Naive thymus-derived CD8-positive, alpha-beta T cell (primary cell): ENCODE measurements at places on chromosomes 2 and 18.

GRCh38 chr2:228268756-228269155 is 87.3 kb upstream of the SPHKAP start:
- DNase-seq: no peak
- no peaks in the 10 kb centered on the region for H3K27me3 ChIP-seq
- no peak overlapping the region for H3K4me3 ChIP-seq
- no peak overlapping the region for H3K27ac ChIP-seq
- H3K36me3 ChIP-seq: no peaks in the 10 kb centered on the region
- H3K4me1 ChIP-seq: no peaks in the 10 kb centered on the region

DNA sequence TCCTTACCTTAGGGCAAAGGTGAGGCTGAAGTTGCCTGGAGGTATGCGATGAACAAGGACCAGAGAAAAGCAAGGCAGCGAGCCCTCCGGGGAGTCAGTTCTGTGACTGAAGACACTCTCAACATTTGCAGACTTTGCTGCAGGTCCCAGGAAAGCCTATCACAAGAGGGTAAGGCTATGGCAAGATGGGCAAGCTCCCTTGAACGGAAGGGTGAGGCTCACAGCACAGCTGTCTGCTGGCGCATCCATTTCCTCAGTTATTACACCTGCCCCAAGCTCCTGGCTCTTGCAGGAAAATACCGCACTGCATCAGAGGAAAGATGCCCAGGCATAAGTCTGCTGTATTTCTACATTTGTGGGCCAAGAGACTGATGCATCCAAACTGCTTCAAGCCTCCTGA is 141.4 kb downstream of the BCL11A start:
- no peak for DNase-seq
- H3K27ac ChIP-seq: no peak overlapping the region
- peaks cover 4% of the 10 kb centered on the region for H3K27me3 ChIP-seq
- no peaks in the 10 kb centered on the region for H3K36me3 ChIP-seq
- H3K4me1 ChIP-seq: no peaks in the 10 kb centered on the region

DNA sequence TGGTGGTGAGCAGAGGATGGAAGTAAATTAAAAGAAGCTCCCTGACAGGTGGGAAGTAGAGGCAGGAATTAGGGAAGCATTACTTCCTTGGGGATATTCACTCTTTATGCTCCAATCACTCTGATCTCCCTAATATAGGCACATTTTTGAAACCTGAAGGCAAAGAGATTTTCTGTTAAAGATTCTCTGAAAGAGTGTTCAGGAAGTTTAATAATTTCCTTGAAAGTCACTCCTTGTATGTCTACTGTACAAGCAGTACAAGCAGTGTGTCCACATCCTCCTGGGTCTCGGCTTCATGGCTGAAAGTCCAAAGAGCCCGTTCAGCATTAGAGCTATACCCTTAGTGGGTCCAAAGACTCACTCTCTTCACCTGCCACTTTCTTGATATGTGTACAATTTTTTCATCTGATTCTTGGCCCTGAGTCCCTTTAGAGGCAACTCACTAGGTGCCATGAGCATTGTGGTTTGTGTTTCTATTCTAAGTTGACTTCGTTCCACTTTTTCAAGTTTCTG is 60.2 kb downstream of the AAK1 start:
- DNase-seq: no peak
- peak overlapping the region; percentile 65 for H3K4me3 ChIP-seq
- H3K27ac ChIP-seq: peak overlapping the region; percentile 90
- H3K36me3 ChIP-seq: peaks cover 2% of the 10 kb centered on the region
- H3K4me1 ChIP-seq: peaks cover 86% of the 10 kb centered on the region

- no peaks in the 10 kb centered on the region for H3K27me3 ChIP-seq
- no peak overlapping the region for H3K27ac ChIP-seq
- no peak for DNase-seq
- no peaks in the 10 kb centered on the region for H3K36me3 ChIP-seq
- H3K4me3 ChIP-seq: no peak overlapping the region
- H3K4me1 ChIP-seq: no peaks in the 10 kb centered on the region
These were observed 1053.5 kb upstream of the FAM98A start for GRCh38 chr2:34652636-34653035.

DNA sequence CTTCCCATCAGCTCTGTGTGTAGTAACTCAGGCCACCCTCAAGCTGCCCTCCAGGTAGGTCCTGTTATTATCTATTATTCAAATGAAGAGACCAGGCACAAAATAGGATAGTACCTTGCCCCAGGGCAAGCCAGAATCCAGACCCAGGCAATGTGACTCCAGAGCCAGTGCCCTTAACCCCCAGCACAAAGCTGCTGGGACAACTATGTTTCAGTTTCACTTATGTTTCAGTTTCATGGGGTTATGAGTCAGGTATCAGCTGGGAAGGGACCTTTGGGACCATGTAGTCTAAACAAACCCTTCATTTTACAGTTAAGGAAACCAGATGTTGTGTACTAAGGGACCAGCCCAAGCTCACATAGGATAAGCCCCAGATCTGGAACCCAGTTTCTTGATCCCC is 10.0 kb downstream of the HK2 start:
- peak overlapping the region; percentile 60 for H3K4me3 ChIP-seq
- peaks cover 73% of the 10 kb centered on the region for H3K4me1 ChIP-seq
- no peaks in the 10 kb centered on the region for H3K27me3 ChIP-seq
- H3K27ac ChIP-seq: peak overlapping the region; percentile 78
- no peaks in the 10 kb centered on the region for H3K36me3 ChIP-seq

GRCh38 chr2:120817956-120818325 is 82.3 kb downstream of the GLI2 start:
- H3K27ac ChIP-seq: no peak overlapping the region
- no peak overlapping the region for H3K4me3 ChIP-seq
- no peaks in the 10 kb centered on the region for H3K36me3 ChIP-seq
- H3K4me1 ChIP-seq: no peaks in the 10 kb centered on the region
- no peak for DNase-seq

DNA sequence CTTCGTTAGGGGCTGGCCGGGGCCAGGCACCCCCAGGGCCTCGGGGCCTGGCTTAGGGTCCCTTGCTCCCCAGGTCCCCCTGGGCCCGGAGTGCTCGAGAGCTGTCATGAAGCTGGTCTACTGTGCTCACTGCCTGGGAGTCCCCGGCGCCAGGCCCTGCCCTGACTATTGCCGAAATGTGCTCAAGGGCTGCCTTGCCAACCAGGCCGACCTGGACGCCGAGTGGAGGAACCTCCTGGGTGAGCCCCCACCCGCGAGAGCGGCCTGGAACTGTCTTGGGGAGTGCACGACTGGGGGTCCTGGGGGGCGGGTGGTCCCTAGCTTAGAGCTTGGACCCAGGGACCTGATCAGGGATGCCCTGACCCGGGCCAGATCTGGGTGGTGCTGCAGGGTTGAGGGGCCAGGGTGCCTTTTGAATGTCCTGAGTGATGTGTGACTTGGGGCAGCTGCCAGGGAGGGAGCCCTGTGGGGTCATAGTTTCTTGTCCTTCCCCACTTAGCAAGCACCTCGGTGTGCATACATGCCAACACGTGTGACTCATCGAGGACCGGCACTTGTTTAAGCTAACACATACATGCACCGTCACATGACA is 27.9 kb downstream of the GPC1 start:
- peaks cover 2% of the 10 kb centered on the region for H3K4me1 ChIP-seq
- H3K4me3 ChIP-seq: no peak overlapping the region
- no peaks in the 10 kb centered on the region for H3K36me3 ChIP-seq

GRCh38 chr2:74021407-74021755 is 36.7 kb downstream of the TET3 start:
- no peak overlapping the region for H3K4me3 ChIP-seq
- peaks cover 15% of the 10 kb centered on the region for H3K36me3 ChIP-seq

DNA sequence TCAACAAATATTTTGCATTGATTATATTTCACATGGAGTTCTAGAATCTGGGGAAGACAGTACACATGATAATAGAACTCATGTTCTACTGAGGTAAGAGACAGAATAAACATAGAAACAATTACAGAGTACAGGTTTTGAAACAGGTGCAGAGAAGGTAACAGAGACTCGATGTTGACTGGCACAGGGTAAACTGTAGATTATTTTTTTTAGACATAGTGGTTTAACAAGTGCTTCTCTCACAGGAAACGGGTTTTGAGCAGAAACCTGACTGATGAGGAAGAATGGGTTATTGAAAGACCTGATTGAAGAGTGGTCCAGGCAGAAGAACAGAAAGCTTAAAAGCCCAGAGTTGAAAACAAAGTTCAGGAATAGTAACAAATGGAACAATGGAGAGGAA is 1002.5 kb upstream of the FAM98A start:
- H3K4me3 ChIP-seq: no peak overlapping the region
- H3K27ac ChIP-seq: no peak overlapping the region

- H3K27ac ChIP-seq: no peak overlapping the region
- H3K4me3 ChIP-seq: no peak overlapping the region
- no peaks in the 10 kb centered on the region for H3K36me3 ChIP-seq
- DNase-seq: no peak
- H3K27me3 ChIP-seq: peaks cover 4% of the 10 kb centered on the region
- H3K4me1 ChIP-seq: no peaks in the 10 kb centered on the region
These were observed 19.4 kb downstream of the CDH20 start for GRCh38 chr18:61352611-61353010.

DNA sequence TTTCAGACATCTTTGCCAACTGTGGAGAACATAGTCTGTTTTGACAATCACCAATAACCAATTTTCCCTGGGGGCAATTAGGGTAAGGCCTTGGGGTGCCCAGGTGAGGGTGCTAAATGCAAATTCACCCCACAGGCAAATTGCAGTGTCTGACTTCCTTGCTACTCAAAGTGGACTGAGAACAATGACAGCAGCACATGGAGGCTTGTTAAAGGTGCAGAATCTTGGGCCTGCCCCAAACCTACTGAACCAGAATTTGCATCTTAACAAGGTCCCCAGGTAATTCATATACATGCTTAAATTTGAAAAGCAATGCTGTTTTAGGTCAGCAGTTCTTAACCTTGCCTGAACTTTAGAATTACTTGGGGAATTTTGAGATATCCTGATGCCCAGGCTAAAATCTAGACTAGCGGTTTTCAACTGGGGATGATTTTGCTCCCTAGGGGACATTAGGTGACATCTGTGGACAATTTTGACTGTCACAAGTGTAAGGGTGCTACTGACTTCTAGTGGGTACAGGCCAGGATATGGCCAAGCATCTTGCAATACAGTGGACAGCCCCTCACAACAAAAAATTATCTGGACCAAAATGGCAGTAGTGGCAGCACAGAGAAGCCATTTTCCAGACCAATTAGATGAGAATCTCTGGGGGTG is 80.2 kb upstream of the GCFC2 start:
- no peak for DNase-seq
- no peaks in the 10 kb centered on the region for H3K36me3 ChIP-seq
- peaks cover 20% of the 10 kb centered on the region for H3K27me3 ChIP-seq
- no peak overlapping the region for H3K27ac ChIP-seq
- H3K4me1 ChIP-seq: peaks cover 6% of the 10 kb centered on the region

DNA sequence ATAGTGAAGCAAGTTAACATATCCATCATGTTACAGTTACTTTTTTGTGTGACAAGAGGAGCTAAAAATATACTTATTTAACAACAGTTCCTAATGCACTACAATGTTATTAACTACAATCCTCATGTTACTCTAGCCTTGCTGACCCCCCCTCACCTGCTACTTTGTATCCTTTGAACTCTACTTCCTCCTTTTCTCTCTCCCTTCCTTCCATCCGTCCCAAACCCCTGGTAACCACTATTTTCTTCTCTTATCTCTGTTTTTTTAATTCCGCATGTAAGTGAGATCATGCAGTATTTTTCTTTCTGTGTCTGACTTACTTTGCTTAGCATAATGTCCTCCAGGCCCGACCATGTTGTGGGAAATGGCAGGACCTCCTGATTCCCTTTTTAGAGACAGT is 59.4 kb downstream of the NPAS2 start:
- no peak for DNase-seq
- H3K4me1 ChIP-seq: peaks cover 9% of the 10 kb centered on the region
- H3K27me3 ChIP-seq: no peaks in the 10 kb centered on the region

DNA sequence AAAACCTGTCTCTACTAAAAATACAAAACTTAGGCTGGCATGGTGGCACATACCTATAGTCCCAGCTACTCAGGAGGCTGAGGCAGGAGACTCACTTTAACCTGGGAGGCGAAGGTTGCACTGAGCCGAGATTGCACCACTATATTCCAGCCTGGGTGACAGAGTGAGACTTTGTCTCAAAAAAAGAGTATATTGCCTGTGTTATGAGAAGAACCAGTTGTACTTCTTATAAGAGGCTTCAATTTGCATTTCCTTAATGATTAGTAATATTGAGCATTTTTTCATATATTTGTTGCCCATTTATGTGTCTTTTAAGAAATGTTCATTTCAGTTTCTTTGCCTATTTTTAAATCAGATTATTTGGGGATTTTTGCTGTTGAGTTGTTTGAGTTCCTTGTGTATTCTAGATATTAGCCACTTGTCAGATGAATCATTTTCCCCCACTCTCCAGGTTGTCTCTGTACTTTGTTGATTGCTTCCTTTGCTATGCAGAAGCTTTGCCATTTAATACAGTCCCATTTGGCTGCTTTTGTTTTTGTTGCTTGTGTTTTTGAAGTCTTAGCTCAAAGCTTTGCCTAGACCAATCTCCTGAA is 75.8 kb upstream of the LRPPRC start:
- H3K4me1 ChIP-seq: no peaks in the 10 kb centered on the region
- H3K27ac ChIP-seq: no peak overlapping the region
- H3K27me3 ChIP-seq: peaks cover 5% of the 10 kb centered on the region
- no peak overlapping the region for H3K4me3 ChIP-seq
- no peaks in the 10 kb centered on the region for H3K36me3 ChIP-seq

DNA sequence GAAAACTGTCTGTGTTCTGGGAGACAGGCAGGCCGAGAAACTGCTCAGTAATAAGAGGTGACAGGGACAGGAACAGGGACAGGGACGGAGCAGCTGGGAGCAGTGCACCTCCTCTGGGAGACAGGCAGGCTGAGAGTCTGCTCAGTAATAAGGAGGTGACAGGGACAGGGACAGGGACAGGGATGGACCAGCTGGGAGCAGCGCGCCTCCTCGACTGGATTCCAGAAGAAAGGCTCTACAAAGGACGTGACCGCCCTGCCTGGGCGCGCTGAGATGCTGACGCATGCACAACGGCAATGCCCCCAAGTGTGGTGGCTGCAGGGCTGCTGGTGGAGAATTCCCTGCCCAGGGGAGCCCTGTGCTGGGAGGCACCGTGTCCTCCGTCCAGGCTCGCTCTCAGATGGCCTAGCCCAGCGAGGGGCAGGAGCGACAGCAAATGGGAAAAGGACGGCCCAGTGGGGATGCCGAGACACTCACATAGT is 44.2 kb upstream of the PXDN start:
- DNase-seq: no peak
- H3K4me3 ChIP-seq: no peak overlapping the region
- no peak overlapping the region for H3K27ac ChIP-seq
- no peaks in the 10 kb centered on the region for H3K36me3 ChIP-seq

GRCh38 chr2:147330925-147331324 is 513.9 kb upstream of the ACVR2A start:
- H3K4me3 ChIP-seq: no peak overlapping the region
- no peaks in the 10 kb centered on the region for H3K36me3 ChIP-seq
- peaks cover 3% of the 10 kb centered on the region for H3K27me3 ChIP-seq
- DNase-seq: no peak
- peaks cover 11% of the 10 kb centered on the region for H3K4me1 ChIP-seq

GRCh38 chr18:13502585-13502984 is 223.8 kb downstream of the FAM210A start:
- H3K4me3 ChIP-seq: no peak overlapping the region
- peaks cover 6% of the 10 kb centered on the region for H3K36me3 ChIP-seq
- no peak for DNase-seq
- peaks cover 51% of the 10 kb centered on the region for H3K4me1 ChIP-seq
- H3K27me3 ChIP-seq: no peaks in the 10 kb centered on the region
- peak overlapping the region; percentile 69 for H3K27ac ChIP-seq

- no peak overlapping the region for H3K27ac ChIP-seq
- H3K36me3 ChIP-seq: no peaks in the 10 kb centered on the region
- no peak for DNase-seq
- peaks cover 26% of the 10 kb centered on the region for H3K27me3 ChIP-seq
- no peak overlapping the region for H3K4me3 ChIP-seq
These were observed 47.1 kb upstream of the REL start for GRCh38 chr2:60834270-60834717.
